D721Med (cell line): ENCODE measurements at places on chromosomes 3 and 15.

- DNase-seq, result no peak
These were observed 50.5 kb upstream of the TEX264 start for GRCh38 chr3:51620543-51620942.

- DNase-seq, result no peak
These were observed 39.2 kb downstream of the SNX4 start for GRCh38 chr3:125480656-125481374.

DNA sequence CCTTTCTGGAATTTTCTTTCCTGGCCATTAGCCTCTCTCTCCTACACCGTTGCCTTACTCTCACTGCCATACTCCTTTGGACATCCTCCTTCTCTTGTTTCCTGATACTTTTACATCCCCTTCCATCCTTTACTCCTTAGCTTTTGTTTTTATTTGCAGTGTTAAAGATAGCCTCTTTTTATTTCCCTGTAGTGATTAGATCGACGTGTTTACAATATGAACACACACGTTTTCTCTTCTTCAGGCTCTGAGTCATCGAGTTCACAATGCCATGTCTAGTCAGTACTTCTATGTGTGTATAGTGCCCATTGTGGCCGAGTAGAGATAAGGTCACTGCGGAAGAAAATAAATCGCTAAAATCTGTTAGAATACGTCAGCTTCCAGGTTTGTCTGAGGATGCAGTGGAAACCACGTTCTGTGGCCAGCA lies 208.5 kb downstream of the LPP start:
- no peak for DNase-seq

DNA sequence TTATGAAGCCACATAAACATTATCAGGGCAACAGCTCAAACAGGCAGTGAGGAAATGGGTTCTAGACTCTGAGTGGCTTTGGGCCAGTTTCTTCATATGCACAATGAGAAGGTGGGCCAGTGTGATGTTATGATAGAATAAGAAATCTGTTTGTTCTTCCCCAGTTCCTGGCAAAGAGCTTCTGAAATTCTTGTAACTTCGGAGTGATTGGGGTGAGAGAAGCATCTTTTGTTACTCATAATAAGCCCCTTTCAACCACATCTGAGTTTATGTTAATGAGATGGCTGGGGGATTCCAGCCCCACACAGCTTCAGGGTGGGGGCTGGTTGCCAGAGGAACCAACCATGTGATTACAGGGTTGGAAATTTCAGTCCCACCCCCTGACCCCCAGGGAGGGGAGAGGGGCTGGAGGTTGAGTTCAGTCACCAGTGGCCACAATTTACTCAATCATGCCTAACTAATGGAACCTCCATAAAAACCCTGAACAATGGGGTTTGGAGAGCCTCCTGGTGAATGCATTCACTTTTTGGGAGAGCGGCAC lies 57.0 kb upstream of the FRMD4B start:
- no peak for DNase-seq

DNA sequence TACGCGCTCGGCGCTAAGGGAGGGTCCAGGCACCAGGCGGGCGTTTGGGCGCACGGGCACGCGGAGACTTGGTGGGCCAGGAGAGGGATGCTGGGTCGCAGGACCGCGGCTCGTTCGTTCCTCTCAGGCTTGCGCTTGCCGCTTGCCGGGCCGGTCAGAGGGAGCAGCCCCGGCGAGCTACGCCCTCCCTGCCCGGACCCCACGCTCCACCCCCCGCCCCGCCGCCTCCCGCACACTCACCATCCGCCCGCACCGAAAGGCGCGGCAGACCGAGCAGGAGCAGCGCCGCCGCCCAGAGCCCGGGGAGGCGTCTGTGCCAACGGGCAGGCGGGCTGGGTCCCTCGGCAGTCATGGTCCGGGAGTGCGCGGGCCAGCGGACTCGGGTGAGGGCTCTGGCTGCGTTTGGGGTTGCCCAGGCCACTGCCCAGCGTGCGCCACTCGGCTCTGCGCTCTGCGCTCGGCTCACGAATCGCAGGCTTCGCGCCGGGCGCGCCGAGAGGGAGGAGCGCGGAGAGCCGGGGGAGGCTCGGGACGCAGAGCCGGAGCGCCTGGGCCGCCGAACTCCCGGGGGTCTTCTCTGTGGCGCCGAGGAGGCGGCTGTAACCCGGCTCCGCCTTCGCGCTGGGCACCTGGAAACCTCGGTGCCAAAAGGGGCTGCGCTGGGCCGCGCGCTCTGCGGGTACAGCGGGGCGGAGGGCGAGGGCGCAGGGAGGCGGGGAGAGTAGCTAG lies at the start of gene SUSD5:
Gene SUSD5 (minus strand): TSS at position 365 of the 729 bp plus-strand sequence. CDS start 13 bp downstream, at position 352.
- peak; percentile 40 for DNase-seq

DNA sequence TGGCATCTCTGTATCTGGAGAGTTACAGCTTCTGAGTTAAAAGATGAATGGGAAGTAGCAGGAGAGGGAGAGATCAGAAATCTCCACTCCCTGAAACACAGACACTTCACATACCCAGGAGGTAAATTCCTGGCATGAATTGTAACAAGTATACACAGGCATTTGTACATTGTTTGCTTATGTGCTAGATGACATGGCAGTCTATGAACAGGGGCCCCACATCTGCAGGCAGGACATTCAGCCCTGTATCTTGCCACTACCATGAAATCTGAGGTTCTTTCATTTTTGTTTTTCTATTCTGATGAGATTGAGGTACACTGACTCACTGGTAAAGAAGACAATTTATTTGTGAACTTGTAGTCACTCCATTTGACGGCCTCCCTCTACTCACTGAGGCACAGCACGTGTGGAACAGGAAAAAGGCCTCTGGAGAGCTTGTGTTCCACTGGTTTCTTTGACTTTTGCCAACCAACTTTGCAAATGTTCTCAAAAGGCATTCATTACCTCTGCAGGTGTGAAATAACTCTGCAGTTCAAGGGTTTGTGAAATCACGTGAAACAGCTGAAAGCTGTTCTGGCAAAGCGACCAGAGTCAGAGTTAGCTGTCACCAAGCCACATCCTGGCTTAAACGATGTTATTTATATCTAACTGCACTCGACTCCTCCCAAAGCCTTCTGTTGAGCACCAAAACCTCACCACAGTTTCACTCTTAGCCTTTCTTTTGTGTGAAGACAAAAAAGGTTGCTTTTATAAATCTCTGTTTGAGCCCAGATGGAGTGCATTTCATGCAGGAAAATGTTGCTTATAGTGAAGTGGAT lies 401.3 kb upstream of the CFAP20DC start:
- no peak for DNase-seq

- DNase-seq, result no peak
These were observed 12.1 kb upstream of the CTSH start for GRCh38 chr15:78956937-78957336.

GRCh38 chr3:74601793-74602192 lies 12.7 kb downstream of the CNTN3 start:
- DNase-seq, result no peak

GRCh38 chr15:40053831-40054604 lies 15.0 kb upstream of the SRP14 start:
- no peak for DNase-seq

DNA sequence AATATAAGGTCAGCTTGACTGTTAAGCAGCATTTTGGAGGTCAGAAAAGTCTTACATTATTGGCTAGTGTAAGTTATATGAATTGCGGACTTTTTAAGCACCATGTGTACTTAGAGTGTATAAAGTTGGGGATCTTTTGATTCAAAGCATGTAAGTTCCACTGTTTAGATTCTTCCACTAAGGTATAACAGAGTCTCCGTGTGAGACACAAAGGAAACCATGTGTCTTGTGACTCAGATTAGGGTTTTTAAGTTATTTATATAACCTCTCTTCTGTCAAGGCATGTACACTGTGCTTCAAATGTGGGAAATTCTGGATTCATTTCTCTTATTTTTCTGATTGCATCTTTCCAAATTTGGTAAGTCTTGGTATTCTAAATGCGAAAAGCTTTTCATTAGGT lies 143.5 kb upstream of the SOX2 start:
- DNase-seq, result no peak

- DNase-seq, result no peak
These were observed 35.5 kb upstream of the EPHB3 start for GRCh38 chr3:184526088-184526433.

- DNase-seq, result no peak
These were observed 92.7 kb downstream of the CEMIP start for GRCh38 chr15:80871858-80872257.

- no peak for DNase-seq
These were observed 104.4 kb downstream of the MYLK start for GRCh38 chr3:123779655-123780231.

DNA sequence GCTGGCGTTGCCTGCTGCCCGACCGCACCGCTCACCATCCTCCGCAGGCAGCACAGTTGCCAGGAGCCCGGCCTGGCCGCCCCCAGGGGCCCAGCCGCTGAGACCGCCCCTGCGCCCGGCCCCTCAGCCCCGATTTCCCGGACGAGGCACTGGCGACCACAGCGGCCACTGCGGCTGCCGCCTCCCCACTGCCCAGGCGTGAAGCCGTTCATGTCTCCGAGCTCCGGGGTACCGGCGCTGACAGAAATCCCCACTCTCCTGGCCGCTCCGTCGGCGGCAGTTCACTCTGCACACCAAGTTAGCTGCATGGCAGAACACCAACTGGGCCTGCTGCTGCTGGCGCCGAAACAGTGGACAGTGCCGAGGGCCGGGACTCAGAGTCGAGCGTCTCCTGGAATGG lies 8.5 kb downstream of the SELENOT start:
- DNase-seq, result no peak

- no peak for DNase-seq
These were observed 508.5 kb downstream of the GABRG3 start for GRCh38 chr15:27479296-27480140.

DNA sequence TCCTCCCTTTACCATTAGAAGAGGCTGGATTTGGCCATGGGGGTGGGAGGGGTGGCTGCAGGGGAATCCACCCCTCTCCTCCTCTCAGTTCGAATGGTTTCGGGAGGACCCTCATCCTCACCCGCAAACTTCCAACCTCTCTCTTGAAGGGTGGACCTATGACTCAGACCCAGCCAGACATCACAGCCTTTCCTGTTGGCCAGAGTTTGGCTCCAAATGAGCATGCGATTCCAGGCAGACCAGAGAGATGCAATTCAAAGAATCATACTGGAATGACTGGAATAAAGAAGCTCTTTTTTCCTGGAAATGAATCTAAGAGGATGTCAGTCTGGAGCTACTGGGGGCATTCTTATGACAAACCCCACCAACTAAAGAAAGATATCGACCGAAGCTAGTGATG lies 516.7 kb upstream of the MDFIC2 start:
- DNase-seq, result no peak

- no peak for DNase-seq
These were observed 63.6 kb downstream of the SMAD6 start for GRCh38 chr15:66765478-66766281.

DNA sequence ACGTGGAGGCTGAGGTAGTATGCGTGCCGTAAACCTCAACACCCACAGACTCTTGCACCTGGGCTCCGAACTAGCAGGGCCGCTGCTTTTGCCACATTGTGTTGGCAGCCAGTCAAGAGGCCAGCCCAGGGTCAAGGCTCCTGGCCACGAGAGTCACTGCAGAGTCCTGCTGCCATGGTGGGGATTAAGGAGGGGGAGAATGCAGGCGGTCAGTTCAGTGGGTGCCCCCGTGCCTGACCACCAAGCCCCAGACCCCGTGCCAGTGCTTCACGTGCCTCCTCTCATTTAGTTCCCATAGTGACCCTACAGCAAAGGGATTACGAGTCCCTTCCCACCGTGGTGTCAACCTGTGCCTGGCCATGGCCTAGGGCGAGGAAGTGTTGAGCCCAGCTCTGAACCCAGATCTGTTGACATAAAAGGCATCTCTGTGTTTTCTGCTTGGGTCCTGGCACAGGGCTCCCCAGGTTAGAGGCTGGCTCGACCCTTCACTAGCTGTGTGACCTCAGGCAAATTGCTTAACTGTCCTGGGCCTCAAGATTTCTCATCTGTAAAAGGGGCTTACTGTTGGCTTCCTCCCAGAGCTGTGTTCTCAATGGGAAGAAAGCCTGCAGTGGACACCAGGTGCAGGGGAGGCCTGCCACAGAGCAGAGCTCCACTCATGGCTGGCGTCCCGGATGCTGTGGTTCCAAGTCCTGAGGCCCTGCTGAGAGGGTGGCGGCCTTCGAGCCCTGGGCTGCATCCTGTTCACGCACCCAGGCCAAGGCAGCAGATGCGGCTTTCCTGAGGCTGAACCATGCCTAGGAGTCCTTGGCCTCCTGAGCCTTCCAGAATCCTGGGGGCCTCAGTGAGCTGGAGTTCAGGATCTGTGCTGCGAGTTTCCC lies 32.8 kb downstream of the FBLN2 start:
- DNase-seq, result no peak

DNA sequence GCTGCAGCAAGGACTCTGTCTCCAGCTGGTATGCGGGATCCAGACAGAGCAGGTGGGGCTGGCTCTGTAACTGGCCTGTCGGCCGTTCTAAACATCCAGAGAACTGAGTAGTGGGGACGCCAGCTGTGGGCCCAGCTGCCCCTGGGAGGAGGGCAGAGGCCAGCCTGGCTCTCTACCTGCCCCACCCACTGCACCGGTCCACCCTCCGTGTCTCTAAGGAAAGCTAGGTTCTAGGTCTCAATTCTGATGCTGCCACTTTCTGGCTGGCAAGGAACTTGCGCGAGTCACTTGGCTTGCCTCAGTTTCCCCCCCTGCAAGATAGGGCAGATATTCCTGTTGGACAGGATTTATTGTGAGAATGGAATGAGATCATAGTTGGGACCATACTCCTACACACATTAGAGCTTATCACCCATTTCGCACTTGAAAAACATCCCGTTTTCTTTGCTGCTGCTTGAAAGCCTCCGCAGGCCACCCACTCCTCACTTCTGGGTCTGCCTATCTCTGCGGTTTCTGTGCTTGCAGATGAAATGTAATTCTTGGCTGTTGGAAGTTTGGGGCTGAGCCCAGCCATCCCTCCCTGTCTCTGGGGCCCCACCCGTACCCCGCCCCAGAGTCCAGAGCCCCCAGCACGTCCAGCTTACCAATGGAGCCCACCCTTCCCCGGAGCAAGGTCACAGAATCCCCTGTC lies 65.8 kb downstream of the IQSEC1 start:
- DNase-seq, result no peak

DNA sequence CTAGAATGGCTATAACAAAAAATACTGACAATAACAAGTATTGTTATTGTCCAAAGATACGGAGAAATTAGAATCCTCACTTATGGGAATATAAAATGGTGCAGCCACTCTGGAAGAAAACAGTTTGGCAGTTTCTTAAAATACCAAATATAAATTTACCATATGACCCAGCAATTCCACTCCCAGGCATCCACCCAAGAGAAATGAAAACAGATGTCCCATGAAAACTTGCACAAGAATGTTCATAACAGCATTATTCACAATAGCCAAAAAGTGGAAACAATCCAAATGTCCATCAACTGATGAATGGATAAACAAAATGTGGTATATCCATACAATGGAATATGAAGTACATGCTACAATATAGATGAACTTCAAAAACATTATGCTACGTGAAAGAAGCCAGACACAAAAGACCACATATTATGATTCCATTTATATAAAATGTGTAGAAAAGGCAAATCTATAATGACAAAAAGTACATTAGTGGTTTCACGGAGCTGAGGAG lies 9.4 kb downstream of the AAGAB start:
- DNase-seq, result no peak

- DNase-seq, result no peak
These were observed 228.2 kb downstream of the TCF12 start for GRCh38 chr15:57146506-57147201.

- no peak for DNase-seq
These were observed 284.8 kb downstream of the OTOL1 start for GRCh38 chr3:161781381-161781780.

- DNase-seq, result no peak
These were observed 9.2 kb downstream of the ZSCAN2 start for GRCh38 chr15:84609818-84610525.

GRCh38 chr15:90887037-90887481 lies 2.8 kb downstream of the FES start:
- DNase-seq, result no peak
